ENCODE measurements at places on chromosomes 11 and 22.
A peak's percentile ranks its signal among the peaks of the same experiment; 100 is the strongest.

- DNase-seq: no peak
Measured at GRCh38 chr11:69950621-69951020, 127.5 kb upstream of the ANO1 start.

- DNase-seq: no peak
Measured at GRCh38 chr11:22733475-22734248, 67.3 kb downstream of the GAS2 start.

DNA sequence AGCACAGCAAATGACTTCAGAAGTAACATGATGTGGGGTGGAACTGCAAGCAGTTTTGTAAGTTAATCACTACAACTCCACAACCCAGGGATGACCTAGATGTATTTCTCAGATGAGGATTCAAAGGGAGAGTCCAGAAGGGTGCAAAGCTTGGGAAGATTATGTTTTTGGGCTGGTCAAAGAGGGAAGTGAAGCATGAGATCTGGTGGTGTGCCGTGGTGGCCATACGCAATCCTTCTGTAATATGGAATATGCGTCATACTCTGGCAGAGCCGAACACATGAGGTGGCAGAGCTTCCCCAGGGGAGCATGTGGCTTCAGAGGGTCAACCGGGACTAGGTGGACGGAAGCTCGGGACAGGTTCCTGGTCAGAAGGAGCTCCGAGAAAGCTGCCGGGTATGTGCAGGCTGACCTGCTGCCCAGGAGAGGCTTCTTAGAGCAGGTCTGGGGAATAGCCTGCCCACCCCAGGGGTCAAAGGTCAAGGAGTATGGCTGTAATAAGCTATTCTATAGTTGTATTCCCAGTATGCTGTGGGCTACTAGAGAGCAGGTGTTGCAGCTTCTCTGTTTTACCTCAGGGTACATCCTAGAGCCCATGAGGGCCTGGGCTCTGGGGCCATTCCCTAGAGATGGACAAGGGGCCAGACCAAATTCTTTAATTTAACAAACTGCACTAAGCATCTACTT, 70.1 kb upstream of the PHOX2A start:
- no peak for DNase-seq

GRCh38 chr11:105700271-105700670, 90.4 kb downstream of the GRIA4 start:
- DNase-seq: no peak

DNA sequence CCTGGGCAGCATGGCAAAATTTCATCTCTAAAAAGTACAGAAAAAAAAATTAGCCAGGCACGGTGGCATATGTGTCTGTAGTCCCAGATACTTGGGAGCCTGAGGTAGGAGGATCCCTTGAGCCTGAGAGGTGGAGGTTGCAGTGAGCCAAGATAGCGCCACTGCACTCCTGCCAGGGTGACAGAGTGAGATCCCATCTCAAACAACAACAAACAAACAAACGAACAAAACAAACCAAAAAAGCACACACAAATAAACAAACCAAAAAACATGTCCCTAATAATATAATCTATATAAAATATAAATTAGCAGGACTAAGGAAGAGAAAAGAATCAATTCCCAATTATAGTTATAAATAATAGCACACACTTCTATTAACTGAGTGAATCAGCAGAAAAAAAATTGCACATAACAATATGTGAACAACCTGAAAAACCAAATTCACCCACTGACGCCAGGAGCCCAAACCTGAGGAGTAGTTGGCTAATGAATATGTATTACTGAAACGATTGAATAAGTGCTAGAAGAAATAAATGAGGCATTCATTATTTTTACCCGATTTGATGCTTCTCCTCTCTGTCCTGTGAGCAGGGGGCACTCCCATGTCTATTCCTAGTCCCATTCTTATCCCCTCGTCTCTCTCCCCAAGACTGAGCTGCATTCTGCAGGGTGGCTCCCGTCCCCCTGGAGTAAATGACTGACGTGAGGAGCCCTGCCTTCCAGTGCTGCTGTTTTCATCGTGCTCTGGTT, 108.2 kb upstream of the TOP3B start:
- DNase-seq: no peak

DNA sequence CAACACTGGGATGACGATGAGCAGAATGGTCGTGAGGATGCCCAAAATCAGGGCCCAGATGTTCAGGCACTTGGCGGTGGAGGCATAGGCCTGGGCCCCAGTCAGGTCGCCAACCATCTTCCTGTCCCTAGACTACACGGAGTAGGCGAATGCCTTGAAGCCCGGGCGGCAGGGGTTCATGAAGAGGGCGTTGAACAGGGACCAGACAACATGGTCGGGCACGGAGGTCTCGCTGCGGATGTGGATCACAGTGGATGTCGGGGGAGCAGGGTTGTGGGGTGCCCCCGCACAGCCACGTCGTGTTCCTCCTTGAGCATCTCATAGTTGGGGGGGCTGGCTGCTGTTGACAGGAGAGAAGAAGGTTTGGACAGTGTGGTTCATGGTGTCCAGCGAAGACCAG, 9.5 kb downstream of the MYEOV start:
- no peak for DNase-seq

DNA sequence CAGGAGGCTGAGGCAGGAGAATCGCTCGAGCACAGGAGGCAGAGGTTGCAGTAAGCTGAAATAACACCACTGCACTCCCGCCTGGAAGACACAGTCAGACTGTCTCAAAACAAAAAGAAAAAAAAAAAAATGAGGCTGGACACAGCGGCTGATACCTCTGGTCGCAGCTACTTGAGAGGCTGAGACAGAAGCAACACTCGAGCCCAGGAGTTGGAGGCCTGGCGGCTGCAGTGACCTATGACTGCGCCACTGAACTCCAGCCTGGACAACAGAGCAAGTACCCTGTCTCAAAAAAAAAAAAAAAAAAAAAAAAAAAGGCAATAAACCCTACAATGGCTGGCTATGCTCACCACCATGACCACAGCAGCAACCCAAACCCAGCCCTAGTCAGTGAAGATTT, 11.0 kb downstream of the NAP1L4 start:
- no peak for DNase-seq

GRCh38 chr11:38990841-38991240, 2392.8 kb upstream of the RAG2 start:
- DNase-seq: no peak

DNA sequence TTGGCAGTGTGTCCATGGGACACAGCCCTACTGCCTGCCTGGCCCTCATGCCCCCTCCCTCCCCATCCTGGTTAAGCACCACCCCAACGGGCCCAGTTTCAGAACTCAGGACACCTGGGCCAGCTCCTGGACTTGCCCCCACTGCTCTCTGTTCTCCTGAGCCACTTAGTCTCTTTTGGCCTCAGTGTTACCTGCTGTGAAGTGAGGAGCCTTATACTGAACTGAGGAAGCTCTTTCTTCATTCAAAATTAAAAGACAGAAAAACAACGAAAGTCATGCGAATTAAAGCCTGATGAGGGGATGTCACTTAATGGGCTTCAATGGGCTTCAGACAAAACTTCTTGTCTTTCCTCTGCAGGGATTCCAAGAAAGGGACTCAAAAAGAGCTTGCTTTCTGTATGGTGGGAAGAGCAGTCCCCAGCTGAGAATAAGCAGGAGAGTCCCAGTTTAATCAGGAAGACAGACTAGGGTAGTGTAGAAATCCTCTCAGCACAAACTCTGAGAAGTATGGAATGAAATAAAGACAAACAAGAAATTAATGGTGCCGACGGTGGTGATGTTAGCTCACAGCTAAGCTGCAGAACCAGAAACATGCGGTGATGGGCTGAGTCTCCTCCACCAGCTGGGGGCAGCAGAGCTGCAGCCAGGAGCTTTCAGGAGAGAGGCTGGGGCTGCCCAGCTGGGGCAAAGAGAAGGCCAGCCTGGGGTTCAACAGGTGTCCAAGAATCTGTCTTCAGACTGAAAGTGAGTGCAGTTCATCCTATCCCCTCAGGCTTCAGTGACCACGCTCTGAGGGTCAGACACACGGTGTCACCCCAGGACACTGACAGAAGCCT, 101.0 kb downstream of the GGTLC2 start:
- peak; percentile 53 for DNase-seq

GRCh38 chr11:121474680-121475079, 21.9 kb upstream of the SORL1-AS1 start:
- no peak for DNase-seq

DNA sequence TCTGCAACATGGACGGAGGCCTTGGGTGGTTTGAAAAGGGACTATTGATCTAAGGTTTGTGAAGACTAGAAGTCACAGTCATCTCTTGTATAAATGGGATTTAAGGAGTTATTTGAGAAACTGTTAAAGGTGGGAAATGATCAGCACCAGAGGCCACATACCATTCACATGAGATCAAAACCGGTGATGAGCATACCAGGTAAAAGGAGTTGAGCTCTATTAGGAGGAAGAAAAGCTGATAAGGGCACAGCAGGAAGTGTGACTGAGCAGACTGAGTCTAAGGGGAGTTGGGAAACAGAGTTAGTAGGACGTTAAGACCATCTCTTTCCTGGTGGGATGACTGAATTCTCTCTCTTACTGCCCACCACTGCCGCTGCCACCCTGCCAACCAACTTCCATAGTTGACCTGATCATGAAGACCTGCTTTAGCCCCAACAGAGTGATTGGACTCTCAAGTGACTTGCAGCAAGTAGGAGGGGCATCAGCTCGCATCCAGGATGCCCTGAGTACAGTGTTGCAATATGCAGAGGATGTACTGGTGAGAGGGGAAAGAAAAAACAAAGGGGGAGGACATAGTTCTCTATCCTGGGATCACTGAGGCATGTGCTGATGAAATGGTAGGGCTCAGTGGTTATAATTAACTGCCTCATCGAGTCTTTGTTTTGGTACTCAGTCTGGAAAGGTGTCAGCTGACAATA, 7.6 kb downstream of the EIF3F start:
- no peak for DNase-seq

- DNase-seq: no peak
Measured at GRCh38 chr11:125603207-125603606, 10.6 kb downstream of the STT3A start.

GRCh38 chr11:112025707-112026106, 499 bp downstream of the DLAT start:
- peak; percentile 25 for DNase-seq

GRCh38 chr11:96055706-96056387, 131.9 kb upstream of the MTMR2 start:
- no peak for DNase-seq

DNA sequence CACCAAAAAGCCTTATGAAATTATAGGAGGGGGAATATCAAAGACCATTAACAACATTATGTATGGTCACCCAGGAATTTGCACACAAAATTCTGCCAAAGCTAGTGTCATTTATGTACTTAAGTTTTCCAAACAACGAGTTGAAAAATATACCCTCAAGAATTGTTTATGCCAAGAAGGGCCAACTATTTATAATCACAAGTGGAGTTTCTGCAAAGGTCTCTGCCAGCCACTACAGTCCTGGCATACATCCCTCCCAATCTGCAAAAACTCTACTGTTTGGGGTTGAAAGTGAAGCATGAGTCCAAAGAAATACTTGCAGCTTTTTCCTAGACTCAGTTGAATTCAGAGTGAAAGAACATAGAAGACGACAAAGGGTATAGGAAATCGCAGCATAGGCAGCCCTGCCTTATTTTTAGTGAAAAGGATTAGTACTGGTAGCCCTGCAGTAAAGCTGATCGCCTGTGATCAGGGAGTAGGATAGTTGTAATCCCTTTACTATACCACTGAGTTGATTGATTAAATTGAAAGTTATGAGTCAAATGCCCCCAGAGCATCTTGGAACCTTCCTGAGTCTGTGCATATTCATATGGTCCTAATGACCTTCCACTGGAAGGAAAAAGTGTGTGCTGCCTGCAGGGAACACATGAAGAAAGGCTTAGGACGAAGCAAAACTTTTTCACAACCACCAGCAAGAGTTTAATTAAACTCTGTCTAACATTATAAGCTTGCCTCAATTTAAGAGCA, 144.0 kb downstream of the SPON1 start:
- DNase-seq: no peak

- DNase-seq: no peak
Measured at GRCh38 chr11:94183251-94183885, 54.7 kb downstream of the PANX1 start.

GRCh38 chr11:82680252-82680651, 53.4 kb downstream of the FAM181B start:
- no peak for DNase-seq

DNA sequence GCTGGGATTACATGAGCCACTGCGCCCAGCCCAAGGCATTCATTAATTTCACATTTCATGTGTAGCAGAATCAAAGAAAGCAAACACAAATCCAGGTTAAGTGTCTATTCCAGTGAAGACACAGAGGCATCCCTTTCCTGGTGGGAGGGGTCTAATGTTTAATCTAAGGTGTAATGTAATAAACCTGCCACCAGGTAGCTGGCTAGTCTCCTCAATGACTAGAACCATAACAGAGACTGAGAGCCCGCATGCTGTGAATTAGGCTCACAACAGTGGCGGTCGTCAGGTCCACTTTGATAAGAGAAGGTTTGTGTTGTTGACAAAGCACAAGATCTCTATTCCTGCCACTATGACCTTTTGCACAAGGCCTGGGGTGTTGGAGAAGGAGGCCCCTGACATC, 64.2 kb upstream of the ADA2 start:
- DNase-seq: no peak

DNA sequence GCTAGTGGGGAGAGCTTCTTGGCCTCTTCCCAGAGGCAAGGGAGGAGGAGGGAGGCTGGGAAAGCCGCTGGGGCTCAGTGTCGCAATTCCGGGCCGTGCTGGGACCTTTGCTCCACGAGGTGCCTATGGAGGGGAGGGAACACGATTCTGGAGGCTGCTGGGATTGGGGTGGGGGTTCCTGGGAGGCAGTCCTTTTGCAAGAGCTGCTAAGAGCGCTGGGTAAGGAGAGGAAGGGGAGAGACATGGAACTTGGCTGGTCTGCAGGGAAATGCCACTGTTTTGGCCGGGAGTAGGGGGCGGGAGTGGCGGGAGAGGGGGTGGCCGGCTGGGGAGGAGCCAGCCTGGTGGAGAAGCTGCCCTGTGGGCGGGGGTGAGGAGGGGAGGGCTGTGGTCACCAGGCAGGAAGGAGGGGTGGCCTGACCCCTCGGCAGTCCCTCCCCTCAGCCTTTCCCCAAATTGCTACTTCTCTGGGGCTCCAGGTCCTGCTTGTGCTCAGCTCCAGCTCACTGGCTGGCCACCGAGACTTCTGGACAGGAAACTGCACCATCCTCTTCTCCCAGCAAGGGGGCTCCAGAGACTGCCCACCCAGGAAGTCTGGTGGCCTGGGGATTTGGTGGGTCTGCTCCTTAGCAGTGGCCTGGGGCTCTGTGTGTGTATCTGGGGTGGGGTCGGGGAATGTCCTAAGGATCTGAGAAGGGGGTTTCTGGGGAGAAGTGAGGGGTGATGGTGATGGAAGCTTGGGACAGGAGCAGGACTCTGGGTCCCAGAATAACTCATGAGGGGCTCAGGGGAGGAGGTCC, at the start of gene NR1H3:
Gene NR1H3, plus strand, starts transcription at position 480 of the 800 bp plus-strand sequence. CDS start 1,221 bp downstream, outside the sequence.
- DNase-seq: peak; percentile 60

All from cerebellar cortex (tissue), 1 donor.